Chondrocyte (in vitro differentiated cells): ENCODE measurements at places on chromosomes 6 and 20. TPM values are rescaled to one million over a fixed set of nuclear protein-coding genes. Genes with fewer than 3 reads are reported as not detected.

- no peak for DNase-seq
These were observed 24.5 kb downstream of the TOX2 start for GRCh38 chr20:43938932-43939761.

Gene ELOVL2
- total RNA-seq = 18.1 to 41.3 TPM (median 18.2 TPM) in 3 replicates

DNA sequence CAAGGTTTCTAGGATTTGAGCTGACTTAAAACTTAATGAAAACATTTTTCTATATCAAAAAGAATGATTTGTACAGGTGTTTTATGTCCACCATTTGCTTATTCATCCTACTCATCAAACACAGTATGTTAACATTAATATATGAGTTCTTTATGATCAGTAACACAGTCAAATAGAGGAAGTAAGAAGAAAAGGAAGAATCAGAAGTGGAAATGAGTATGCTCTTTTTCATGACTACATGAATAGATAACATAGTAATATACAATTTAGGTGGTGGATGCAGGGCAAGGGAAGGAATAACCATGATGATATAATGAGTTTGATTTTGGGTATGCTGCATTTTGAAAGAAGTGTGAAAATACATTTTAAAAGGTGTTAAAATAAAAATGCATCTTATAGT is 16.5 kb downstream of the KPNA5 start:
- no peak for DNase-seq

DNA sequence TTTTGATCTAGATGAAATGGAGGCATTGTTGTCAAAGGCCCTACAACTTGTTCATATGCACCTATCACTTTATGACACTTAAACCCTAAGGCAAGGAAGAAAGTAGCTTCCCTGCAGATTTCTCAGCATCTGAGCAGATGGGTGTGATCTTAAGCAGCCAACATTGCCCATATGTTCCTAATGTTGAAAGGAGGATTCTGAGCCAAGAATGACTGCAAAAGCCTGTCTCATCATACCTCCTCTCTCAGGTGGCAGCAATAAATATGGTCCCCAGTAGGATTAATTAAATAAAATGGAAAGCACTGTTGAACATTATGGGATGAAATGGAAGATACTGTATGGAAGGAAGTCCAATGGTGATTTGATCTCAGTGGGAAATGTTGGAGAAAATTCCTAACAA is 538.1 kb upstream of the MAN1A1 start:
- no peak for DNase-seq

- DNase-seq = no peak
These were observed 595 bp upstream of the SRF start for GRCh38 chr6:43170417-43170930.

GRCh38 chr6:39521958-39522357 is 199.5 kb upstream of the KCNK16 start:
- DNase-seq = no peak

DNA sequence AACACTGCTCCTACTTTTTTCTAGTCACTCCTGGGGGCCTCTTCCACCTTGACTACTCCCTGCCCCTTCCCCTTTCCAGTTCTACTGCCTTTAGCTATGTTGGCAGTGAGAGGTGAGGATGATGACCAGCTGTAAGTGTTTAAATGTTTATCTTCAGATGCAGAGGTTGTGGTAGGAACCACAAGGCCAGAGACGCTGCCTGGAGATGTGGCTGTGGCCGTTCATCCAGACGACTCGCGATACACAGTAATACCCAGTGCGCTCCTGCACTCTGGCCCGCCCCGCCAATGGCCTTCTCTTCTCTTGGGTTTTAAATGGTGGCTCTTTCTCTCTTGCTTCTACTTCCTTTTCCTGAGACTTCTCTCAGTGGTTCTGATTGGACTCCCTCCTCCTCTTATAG is 4.6 kb downstream of the VARS2 start:
- no peak for DNase-seq

Gene ENPP5
- 0.12 to 0.28 TPM in 2 of 3 replicates, not detected in the other for total RNA-seq

DNA sequence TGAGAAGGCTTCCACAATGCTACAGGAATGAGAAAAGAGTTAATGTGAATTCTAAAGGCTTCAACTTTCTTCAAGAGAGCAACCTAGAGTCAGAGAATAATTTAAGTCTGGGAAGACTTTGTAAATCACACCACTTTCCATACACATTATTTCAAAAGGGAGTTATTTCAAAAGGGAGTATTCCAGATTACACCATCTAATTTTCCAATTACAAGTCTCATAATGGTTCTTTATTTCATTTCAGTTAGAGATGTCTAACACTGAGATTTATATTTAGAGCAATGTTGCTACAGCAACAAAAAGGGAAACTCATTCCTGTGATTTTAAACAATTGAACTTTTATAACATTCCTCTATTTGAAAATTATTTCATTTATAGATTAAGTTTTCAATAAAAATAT is 98.8 kb upstream of the DST start:
- no peak for DNase-seq

Gene SMIM8
- 5.5 to 9.6 TPM (median 8.7 TPM) in 3 replicates for total RNA-seq
